Stimulated activated CD8-positive, alpha-beta memory T cell treated with anti-CD3 and anti-CD28 coated beads, Interleukin-4, amount 100 ng/mL, for 24 hours (primary cell): ENCODE measurements at places on chromosomes 4 and X.

DNA sequence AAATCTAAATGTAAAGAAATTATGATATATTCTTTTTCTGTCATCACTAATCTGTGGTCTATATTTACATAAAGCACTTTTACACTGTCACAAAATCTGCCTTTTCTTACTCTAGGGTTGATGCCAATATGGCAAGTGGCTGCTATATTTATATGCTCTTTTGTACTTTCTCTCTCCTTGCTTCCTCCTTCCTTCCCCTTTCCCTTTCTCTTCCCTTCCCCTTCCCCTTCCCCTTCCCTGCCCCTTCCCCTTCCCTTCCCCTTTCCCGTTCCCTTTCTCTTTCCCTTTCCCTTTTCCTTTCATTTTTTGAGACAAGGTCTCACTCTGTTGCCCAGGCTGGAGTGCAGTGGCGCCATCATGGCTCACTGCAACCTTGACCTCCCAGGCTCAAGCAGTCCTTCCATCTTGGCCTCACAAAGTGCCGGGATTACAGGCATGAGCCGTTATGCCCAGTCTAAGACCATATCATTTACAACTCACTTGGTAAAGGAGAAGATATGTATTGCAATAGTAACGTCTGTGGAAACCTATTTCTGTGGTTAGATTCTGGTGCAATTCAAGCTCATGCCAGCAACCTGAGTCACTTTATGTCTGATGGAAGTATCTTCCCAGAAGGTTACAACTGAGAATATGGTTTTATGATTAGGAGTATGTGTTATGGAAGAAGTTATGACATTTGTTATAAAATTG lies 13.9 kb upstream of the PLAC8 start:
- no peak for DNase-seq

DNA sequence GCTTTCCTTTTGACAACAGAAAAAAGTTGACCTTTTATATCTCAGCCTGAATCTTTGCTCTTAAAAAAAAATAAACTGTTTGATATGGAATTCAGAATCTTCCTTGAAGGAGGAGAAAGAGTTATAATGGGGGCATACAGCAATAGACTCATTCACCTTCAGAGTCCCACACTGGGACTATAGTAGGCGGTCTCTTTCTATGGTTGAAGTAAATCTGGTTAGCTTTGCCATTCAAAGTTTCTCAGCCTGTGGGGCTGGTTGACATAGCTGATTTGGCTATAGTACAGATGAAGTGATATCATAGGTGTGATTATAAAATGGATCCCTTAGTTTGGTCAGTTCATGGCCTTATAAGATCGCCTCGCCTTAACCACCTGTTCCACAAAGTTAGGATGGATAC lies 156.2 kb downstream of the SH2D1A start:
- no peak for DNase-seq

- DNase-seq: no peak
These were observed 6.0 kb downstream of the GAGE10 start for GRCh38 chrX:49309401-49309981.

DNA sequence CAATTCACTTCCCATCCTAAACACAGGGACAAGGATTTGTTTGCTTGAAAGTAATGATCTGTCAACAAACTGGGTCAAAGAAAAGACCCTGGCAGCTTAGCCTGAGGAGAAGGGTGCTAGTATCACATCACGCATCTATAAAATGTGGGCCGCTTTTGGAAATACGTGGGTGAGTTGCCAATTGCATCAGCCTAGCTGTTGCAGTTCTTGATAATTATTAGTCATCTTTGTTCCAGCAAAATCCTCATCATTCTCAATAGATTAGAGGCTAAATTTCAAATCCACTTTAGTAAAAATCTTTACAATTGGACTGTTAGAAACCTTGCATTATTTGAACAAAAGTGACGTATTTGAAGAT lies 33.6 kb upstream of the TAPT1 start:
- DNase-seq: no peak

DNA sequence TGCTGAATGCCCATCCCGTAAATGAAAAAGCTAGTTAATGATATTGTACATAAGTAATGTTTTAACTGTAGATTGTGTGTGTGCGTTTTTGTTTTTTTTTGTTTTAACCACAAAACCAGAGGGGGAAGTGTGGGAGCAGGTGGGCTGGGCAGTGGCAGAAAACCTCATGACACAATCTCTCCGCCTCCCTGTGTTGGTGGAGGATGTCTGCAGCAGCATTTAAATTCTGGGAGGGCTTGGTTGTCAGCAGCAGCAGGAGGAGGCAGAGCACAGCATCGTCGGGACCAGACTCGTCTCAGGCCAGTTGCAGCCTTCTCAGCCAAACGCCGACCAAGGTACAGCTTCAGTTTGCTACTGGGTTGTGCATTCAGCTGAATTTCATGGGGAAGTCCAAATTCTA lies at the start of gene SPP1:
TSS of gene SPP1 (plus strand) at position 249 of the 400 bp plus-strand sequence. CDS start 1,182 bp downstream, outside the sequence.
- DNase-seq: no peak

DNA sequence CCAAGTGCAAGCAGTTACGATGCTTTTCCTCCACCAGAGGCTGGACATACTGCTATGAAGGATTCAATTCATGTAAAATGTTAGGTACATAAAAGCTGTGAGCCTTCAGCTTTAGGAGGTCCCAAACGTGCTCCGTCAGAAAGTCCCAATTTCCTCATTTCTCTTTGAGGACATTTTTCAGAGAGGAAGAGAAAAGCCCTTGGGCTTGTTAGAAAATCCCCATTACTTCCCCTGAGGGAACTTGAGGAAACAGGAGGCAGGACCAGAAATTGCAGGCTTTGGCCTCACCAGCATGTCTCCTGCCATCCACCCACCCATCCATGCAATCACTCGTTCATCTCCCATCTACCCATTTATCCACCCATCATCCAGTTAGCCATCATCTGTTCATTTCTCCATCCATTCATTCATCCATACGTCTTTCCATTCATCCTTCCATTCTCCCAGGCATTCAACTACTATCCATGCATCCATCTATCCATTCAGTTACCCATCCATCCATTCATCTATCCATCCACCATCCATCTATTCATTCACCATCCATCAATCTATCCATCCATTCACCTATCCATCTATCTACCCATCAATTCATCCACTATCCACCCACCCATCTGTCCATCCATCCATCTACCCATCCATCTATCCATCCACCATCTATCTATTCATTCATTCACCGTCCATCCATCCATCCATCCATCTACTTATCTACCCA lies 223.5 kb downstream of the AFAP1 start:
- no peak for DNase-seq

DNA sequence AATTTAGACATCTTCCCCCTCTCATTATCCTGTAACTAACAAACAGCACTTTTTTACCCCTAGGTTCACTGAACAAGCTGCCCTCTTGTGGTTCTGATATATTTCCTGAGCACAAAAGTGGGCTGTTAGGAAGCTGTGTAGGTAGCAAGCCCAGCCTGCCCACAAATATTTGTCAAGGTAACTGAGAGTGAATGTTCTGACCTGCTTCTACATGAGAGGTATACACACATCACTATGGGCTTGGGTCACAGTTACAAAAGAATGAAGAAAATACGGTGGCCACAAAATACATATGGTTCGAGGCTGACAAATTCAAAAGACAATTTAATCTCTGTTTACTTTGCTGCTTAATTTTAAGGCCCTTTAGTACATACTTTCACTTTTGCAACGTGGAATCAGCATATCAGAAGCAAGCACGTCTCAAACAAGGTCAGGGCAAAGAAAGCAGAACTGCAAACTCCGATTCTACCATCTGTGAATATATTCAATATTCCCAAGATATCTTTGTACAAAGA lies 78.7 kb downstream of the RBM47 start:
- no peak for DNase-seq
